ENCODE measurements at places on chromosomes 3 and 15.

DNA sequence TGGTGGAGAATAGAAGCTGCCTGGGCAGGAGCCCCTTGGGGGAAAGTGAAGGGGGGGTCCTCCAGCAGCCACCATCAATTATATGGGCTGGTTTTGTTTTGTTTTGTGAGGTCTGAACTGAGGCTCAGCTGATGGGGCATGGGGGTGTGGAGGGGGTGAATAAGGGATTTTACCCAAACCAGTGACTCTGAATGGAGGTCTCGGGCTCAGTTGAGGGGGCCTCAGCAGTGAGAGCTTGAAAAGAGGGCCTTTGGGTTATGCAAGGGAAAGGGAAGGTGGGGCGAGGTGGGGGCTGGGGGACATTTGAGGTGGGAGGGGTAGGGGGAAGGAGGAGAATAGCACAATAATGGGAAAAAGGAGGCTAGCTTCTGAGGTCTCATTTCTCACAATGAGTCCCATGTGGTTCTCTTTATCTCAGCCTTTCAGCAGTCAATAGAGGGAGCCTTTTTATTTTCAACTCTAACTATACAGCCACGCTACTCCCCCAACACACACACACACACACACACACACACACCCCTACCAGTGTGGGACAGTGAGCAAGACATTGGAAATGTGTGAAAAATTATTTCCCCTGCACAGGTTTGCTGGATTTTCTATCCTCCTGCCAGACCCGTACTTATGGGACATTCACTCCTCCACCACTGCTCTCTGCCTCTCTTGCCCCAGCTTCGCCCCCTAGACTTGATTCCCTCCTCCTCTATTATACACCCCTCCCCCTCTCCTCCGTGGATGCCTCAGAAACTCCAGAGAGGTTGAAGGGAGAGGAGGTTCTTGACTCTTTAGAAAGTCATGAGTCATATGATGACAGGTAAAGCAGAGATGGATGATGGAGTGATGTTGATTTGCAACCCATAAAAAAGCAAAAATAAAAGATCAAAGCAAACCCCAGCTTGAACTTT, 96.0 kb downstream of the GTPBP8 start:
- no peak for DNase-seq

DNA sequence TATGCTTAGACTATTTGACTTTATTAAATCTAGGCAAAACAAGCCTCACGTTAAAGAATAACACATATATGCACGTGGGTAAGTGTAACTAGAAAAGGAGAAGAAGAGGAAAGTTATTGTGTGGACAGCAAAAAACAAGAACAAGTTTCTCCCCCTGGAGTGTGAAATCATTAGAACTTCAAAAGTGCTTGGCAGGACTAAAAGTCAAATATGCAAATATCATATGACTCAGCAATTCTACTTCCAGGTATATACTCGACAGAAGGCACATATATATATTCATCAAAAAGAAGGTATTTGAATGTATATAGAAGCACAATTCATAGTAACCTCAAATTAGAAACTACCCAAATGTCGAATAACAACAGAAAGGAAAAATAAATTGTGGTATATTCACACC, 68.9 kb upstream of the STXBP5L start:
- no peak for DNase-seq

DNA sequence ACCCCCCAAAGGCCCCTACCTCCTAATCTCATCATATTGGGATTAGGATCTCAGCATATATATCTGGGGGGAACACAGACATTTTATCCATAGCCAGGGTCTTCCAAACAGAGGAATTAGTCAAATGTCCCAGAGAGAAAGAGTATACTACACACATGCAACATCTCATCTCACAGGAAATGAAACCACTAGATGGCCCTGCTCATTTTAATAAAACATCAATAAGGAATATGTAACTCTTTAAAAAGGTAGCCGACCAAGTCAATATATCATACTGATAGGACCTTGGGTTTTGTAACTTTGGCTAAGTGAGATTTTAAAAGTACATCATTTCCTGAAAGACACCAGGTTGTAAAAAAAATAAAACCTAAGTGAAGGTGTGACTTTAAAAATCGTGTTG, 45.6 kb upstream of the THSD4 start:
- no peak for DNase-seq

GRCh38 chr3:196108075-196108743, 26.3 kb upstream of the TFRC start:
- no peak for DNase-seq

GRCh38 chr3:68163062-68163461, 508.6 kb upstream of the SUCLG2 start:
- no peak for DNase-seq

DNA sequence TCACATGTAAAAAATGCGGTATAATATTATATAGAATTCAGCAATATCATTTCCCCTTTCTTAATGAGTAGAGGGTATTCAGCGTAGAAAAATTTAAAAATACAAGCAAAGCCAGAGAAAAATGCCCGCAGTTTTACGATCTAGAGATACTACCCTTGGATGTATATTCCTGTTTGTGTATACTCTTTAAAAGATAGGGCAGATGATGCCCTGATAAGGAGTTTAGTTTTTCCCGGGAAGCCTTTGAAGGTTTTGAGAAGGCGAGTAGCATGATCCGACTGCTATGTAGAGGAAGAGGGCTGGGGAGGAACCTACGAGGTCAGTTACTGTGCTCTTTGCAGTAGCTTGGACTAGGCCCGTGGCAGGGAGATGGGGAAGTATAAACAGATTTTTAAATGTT, 1.2 kb downstream of the YEATS2 start:
- DNase-seq, result peak; percentile 43
